Stimulated activated naive CD4-positive, alpha-beta T cell (primary cell): ENCODE measurements at places on chromosomes 2 and 18.

- no peak for DNase-seq
These were observed 105.4 kb upstream of the MAP4K3 start for GRCh38 chr2:39542523-39542922.

DNA sequence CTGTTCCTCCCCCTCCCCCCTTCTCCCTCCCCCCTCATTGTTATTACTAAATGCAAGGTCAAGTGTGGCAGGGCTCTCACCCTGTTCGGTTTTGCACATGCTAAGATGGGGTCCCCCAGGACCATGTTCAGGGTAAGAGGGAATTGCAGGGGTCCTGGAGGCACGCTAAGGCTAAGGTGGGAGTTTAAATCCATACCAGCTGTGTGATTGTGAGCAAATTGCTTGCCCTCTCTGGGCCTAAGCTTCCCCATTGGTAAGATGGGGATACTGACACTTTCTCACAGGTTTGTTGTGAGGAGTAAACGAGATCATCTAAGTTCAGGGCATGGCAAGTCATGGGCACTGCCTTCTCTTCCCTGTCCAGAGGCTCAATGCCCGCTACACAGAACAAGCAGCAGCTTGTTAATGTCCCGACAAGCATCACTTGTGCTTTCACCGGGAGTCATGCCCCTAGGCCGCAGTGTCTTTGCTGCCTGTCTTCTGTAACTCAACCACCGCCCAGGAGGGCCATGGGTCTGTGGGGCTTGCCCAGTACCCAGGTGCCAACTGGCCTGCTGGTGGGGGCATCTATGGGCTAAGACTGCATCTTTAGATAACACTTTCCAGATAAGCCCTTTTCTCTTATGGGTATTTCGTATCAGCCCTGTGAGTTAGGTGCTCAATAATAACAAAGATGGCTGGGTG is 279.1 kb downstream of the MYCN start:
- DNase-seq = no peak

GRCh38 chr2:48856657-48857056 is 101.1 kb upstream of the LHCGR start:
- no peak for DNase-seq

DNA sequence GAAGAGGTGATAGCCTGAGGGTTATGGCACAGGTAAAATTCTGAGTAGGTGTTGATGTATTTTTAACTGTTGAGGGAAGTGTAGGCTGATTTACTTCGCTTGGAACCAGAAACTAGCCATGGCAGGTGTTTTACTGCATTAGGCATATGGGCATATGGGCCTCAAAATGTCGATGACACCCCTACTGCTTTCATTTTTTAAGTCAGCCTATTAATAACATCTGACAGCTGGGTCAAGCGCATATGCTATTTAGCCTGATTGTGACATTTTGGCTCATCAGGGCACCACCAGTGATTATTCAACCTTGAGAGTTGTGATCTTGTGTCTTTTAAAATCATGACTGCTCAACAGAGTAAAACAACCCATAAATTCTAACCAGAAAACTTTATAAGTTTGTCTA is 1396.9 kb upstream of the NXPH2 start:
- no peak for DNase-seq

- DNase-seq = no peak
These were observed 62.8 kb downstream of the NABP1 start for GRCh38 chr2:191740759-191741158.

- peak; percentile 23 for DNase-seq
These were observed 67.1 kb downstream of the MGAT5 start for GRCh38 chr2:134320930-134321329.

GRCh38 chr2:950080-950966 is at the start of gene SNTG2:
Gene SNTG2 (plus strand): TSS chr2:950849. CDS start chr2:950997, 148 bp downstream.
- DNase-seq = peak; percentile 43

DNA sequence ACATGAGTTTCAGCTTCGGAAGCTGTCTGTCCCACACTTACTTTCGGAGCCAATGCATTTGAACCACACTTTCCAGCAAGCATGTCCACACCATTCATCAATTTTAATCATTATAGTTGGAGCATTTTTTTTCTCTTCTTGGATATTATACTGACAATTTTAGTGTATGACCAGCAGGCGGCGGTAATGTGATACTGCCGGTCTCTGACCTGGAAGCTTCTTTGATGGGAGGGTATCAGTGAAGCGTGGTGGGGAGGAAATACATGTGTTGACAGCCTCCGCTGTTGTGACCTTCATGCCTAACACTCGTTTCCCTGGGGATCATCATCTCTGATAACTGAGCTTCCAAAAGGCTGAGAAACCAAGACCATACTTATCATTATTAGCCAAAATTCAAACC is 231.7 kb downstream of the GBX2 start:
- no peak for DNase-seq

DNA sequence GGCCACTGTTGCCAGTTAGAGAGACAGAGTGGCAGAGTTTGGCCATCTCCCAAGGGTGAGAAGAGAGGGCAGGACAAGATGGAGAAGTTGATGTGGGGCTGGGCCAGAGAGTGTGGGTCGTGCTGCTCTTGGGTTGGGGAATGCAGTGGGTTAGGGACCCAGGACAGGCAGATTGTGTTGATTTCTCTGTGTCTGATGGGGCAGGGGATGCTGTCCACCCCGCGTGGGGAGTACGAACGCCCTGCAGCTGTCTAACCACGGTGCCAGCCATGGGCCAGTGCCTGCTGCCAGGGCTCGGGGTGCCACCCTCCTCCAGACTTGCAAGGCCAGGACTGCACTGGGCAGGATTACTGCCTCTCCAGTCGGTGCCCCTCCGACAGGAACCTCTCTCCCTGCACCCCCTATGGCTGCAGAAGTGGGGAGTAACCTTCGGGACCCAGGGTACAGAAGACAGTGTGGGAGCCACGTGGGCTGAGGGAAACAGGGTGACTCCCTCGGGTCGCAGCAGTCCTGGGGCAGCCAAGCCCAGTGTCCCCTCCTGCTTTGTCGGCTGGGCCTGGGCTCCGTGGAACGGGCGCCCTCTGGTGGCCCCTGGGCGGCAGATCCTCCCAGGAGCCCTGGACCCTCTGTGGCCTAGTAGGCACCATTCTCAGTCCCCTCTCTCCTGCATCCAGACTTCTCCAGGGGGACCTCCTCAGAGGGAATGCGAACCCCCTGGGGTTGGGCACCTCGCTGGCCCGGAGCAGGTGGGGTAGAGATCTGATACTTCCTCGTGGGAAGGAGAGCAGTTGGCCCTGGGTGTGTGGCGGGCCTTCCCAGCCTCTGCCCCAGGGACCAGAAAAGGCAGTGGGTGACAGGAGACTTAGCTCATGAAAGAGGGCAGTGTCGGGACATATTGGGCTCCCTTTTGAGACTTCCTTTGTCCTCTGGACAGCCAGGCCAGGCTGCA is 2.7 kb downstream of the GPC1 start:
- peak; percentile 11 for DNase-seq

GRCh38 chr18:28359176-28359575 is 182.2 kb upstream of the CDH2 start:
- no peak for DNase-seq

- no peak for DNase-seq
These were observed 114.8 kb upstream of the ANKRD30BL start for GRCh38 chr2:132276571-132276981.

DNA sequence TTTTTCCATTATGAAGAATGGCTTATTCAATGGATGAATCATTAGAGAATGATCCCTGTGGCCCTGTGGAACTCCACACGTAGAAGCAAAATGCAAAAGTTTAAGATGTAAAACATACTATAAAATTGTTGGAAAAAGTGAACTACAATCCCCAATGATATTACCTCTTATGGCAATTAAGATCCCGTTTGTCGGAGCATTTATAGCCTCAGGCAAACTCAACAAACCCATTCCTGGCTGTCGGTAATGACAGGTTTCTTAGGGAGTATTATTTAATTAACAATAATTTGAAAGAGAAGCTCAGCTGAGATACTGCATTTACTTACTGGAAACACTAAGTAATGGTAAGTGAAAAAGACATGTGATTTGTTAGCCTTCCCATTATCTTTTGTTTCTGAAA is 138.3 kb downstream of the CDH20 start:
- no peak for DNase-seq

DNA sequence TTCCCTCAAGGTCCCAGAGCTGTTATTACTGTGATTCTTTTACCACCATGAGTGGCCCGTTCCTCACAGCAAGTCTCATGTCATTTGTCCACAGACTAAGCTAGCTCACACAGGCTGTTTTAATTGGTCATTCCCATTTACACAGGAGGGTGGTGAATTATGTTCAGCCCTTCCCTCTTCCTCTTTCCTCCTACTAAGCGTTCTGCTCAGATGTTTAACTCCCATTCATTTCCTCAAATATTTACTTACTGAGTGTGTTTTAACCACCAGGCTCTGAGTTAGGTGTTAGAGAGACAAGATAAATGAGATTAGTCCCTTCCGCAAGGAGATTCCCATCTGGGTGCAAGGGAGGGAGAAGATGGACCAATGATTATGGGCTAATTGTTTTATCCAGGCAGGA is 403.6 kb upstream of the ACVR2A start:
- DNase-seq = no peak
